Activated T-helper 9 cell treated with anti-CD3 and anti-CD28 coated beads, Interleukin-2, amount 50 U/mL, for 16 hours (primary cell): ENCODE measurements at places on chromosomes 12 and 14.

- DNase-seq: no peak
Observed at GRCh38 chr14:103191844-103192243, 68.6 kb downstream of the TNFAIP2 start.

GRCh38 chr14:94697773-94698556, 71.9 kb downstream of the GSC start:
- DNase-seq: no peak

GRCh38 chr12:119692410-119692809, 24.5 kb downstream of the PRKAB1 start:
- DNase-seq: no peak

DNA sequence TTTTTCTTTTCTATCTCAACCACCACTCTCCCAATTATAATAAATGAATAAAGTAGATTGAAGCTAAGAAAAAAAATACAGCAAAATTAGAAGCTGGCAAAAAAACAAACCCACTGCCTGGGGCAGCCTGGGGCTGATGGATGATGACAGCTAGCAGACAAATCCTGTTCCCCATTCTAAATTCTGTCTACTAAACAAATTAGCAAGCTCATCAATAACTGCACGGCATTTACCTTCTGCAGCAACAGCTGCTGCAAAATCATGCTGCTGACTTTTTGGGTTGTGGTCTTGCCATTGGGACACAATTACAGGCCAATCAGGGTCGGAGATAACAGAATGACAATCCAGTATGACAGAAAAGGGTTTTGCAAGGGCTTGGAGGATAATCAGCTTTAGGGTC, 443.6 kb upstream of the SOX5 start:
- no peak for DNase-seq

DNA sequence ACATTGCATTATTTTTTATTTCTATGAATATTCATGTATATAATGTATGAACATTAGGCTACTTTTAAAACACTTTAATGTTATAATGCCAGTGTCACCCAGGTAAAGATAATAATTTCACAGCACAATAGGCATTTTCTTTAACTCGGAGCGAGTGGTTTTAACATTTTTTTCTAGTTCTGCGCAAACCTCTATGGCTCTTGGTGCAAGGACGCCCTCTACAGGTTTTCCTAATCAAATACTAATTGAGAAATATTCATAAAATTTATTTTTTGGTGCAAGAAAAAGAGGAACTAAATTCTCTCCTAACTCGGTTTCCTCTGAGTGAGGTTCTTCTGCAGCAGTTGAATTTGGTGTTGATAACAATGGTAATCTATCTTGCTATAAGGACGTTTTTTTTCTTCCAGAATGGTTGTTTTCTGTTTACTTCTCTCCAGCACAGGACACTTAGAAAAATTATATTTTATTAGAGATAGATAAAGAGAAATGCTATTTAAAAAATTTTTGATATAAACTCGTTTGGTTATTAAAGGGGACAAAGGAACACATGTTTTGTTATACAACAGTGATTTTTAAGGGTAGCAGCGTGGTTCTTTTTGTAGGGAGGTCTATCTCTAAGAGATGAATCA, 2.4 kb upstream of the WIF1 start:
- DNase-seq: no peak
